Caco-2 (cell line): ENCODE measurements at places on chromosomes 13 and 19. TPM values are rescaled to one million over a fixed set of nuclear protein-coding genes. Genes with fewer than 3 reads are reported as not detected.

DNA sequence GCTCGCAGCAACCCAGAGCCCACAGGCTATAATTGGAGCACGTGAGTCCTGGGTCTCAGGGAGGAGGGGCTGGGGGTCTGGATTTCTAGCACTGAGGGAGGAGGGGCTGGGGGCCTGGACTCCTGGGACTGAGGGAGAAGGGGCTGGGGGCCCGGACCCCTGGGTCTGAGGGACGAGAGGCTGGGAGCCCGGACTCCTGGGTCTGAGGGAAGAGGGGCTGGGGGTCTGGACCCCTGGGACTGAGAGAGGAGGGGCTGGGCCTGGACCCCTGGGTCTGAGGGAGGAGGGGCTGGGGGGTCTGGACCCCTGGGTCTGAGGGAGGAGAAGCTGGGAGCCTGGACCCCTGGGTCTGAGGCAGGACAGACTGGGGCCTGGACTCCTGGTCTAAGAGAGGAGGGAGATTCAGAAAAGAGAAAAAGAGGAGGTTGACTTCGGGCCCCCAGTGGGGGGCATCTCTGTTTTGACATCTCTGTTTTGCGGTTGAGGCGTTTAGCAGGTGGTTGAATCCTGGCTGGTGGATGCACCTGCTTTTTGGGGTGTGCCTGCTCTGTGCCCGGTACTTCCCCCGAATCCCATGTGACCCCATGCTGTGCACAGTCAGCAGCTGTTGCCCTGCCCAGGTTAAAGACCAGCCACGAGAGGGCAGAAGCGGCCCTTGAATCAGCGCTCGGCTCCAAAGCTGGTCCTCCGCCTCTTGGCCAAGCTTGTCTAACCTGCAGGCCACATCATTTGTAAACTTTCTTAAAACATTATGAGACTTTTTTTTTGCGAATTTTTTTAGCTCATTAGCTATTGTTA lies 10.5 kb downstream of the PVR start:
- H3K4me3 ChIP-seq = no peak overlapping the region
- H3K4me1 ChIP-seq = no peaks in the 10 kb centered on the region
- peak overlapping the region; percentile 31 for H3K27ac ChIP-seq
- peak; percentile 54 for DNase-seq

DNA sequence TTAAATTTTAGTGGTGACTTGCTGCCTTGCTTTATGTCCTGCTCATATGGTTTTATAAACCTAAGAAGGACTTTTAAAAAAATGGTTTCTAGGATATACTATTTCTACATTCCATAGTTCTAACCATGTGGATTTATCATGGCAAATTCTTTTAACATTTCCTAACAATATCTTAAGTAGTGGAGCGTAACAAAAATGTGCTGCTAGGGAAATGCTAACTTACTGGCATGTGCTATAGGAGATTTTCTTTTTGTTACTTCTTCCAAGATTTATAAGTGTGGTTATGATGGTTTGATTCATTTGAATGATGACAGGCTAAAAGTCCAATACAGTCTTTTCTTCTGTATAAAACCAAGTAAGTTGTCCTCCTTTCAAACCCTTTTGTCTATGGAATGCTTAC lies 713.7 kb downstream of the SLITRK1 start:
- DNase-seq = no peak
- no peaks in the 10 kb centered on the region for H3K27me3 ChIP-seq
- no peaks in the 10 kb centered on the region for H3K4me1 ChIP-seq
- H3K27ac ChIP-seq = no peak overlapping the region

DNA sequence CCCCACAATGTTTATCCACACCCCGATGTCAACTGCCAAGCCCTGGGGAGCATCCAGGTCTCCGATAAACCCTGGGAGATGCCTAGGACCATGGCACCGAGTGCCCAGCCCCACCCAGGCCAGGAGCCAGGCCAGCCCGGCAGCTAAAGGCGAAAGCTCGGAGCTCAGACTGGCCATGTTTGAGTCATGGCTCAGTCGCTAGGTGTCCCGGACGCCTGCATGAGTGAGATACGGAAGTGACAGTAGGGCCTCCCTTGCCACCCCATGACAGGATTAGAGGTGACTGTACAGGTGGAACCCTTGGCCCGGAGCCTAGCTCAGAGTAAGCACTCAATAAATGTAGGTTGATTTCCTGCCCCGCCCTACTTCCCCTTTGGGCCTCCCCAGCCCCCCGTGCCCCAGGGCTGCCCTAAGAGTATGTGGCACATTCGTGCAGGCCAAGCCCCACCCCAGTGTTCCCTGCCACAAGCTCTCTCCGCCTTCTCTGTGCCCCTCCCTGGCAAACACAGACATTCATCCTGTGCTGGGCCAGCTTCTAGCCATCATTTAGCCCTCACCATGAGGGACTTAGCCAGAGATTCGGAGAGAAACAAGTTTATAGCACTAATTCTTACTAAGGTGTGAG lies 5.8 kb upstream of the TPM4 start:
- no peak overlapping the region for H3K4me3 ChIP-seq
- DNase-seq = no peak
- H3K4me1 ChIP-seq = 0 out of 2 replicates have a peak, but pooled peaks cover 4% of the 10 kb centered on the region
- H3K36me3 ChIP-seq = no peaks in the 10 kb centered on the region

DNA sequence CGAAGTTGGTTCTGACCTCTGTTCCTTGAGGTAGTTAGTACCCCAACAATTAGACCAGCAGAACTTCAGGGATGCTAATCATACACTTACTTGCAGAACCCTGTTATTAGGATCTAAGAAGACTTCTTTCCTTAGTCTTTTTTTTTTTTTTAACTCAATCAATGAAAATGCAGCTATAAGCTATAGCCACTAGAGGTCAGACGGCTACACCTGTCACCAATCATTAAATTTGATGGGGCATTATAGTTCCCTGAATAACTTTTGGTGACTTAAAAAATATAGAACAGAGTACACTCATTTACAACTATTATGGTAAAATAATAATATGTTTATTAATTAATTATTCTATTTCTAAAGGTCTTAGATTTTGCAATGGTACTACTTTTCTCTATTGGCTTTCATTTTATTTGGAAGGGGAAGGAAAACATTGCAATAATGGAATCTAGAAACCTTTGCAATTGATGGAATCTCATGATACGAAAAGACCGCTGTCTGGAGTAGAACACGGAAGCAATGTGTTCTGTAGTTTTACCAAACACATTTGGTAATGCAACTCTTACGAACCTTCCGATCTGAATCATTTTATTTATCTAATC lies 483.2 kb downstream of the DIAPH3 start:
- H3K27me3 ChIP-seq = no peaks in the 10 kb centered on the region
- no peaks in the 10 kb centered on the region; the same call in 1 of the 2 replicates for H3K36me3 ChIP-seq
- no peak for DNase-seq

GRCh38 chr19:6060600-6061375 lies 49.5 kb downstream of the RFX2 start:
- H3K27me3 ChIP-seq = no peaks in the 10 kb centered on the region
- H3K4me1 ChIP-seq = peaks cover 41% of the 10 kb centered on the region
- DNase-seq = no peak
- peak overlapping the region; percentile 8 for H3K27ac ChIP-seq
- H3K36me3 ChIP-seq = no peaks in the 10 kb centered on the region

GRCh38 chr13:95455782-95456181 lies 96.7 kb upstream of the CLDN10 start:
- no peak overlapping the region for H3K27ac ChIP-seq
- DNase-seq = no peak
- H3K4me1 ChIP-seq = no peaks in the 10 kb centered on the region

DNA sequence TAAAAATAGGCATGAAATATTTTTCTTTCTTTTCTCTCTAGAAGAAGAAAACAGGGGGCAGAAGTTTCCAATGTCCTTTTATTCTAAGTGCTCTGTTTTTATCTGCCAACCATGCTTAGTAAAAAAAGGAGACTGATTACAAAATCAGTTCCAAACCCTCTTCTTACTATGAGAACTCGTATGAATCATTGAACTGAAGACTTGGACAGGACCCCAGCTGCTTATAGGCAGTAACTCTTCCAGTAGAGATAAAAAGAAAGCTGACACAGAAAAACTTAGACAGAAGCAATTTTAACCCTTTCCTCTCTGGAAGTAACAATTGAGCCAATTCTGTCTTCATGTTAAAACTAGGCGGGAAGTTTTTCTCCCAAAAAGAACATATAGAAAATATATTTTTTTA lies 24.5 kb upstream of the FREM2 start:
- no peaks in the 10 kb centered on the region for H3K27me3 ChIP-seq
- no peak overlapping the region for H3K27ac ChIP-seq
- H3K4me3 ChIP-seq = no peak overlapping the region
- peaks cover 6% of the 10 kb centered on the region for H3K4me1 ChIP-seq

DNA sequence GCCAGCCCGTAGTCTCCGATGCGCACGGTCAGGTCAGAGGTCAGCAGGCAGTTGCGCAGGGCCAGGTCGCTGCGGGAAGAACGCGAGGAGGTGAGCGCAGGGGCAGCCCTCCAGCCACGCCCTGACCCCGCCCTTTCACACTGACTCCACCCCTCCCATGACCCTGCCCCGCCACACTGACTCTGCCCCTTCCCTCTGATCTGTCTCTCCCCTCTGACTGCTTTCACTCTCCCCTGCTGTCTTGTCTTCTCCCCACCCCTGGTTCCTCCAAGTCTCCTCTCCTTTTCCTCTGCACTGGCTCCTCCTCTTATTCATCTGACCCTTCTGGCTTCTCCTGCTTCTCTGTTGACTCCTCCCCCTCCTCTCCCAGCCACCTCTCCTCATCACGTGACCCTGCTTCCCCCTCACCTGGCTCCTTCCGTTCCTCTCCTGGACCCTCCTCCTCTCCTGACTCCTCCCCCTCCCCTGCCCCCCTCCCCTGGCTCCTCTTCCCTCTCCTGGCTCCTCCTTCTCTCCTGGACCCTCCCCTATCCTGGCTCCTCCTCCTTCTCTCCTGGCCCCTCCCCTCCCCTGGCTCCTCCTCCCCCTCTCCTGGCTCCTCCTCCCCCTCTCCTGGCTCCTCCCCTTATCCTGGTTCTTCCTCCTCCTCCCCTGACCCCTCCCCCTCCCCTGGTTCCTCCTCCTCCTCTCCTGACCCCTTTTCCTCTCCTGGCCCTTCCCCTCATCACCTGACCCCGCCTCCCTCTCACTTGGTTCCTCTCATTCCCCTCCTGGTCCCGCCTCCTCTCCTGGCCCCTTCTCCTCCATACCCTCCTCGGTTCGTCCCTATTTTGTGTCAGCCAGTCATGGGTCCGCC lies 9.9 kb downstream of the LMTK3 start:
- H3K4me1 ChIP-seq = peaks cover 15% of the 10 kb centered on the region
- DNase-seq = peak; percentile 99
- peak overlapping the region; percentile 87 for H3K27ac ChIP-seq
- no peaks in the 10 kb centered on the region; the same call in 1 of the 2 replicates for H3K36me3 ChIP-seq

DNA sequence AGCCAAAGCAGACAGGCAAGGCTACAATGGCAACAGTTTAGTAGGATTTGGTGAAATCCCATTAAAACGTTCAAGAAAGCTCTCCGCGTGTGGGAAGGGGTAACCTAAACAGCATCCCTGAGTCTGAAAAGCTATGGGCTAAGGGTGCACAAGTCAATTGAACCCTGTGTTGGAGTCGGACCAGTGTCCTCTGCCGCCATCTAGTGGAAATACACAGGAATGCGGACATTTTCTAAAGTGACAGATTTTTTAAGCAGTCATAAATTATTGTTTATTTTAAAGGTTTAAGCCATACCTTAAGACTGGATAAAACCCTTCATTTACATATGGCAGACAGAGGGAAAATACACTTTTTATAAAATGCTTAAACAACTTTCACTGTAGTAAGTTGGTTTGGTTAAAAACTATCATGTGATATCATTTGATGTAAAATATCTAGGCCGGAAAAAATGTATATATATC lies 26.5 kb upstream of the LSM14A start:
- peak; percentile 70 for DNase-seq
- no peaks in the 10 kb centered on the region for H3K36me3 ChIP-seq
- no peak overlapping the region for H3K27ac ChIP-seq
- no peak overlapping the region for H3K4me3 ChIP-seq
- no peaks in the 10 kb centered on the region; the same call in 1 of the 2 replicates for H3K4me1 ChIP-seq
- H3K27me3 ChIP-seq = no peaks in the 10 kb centered on the region

DNA sequence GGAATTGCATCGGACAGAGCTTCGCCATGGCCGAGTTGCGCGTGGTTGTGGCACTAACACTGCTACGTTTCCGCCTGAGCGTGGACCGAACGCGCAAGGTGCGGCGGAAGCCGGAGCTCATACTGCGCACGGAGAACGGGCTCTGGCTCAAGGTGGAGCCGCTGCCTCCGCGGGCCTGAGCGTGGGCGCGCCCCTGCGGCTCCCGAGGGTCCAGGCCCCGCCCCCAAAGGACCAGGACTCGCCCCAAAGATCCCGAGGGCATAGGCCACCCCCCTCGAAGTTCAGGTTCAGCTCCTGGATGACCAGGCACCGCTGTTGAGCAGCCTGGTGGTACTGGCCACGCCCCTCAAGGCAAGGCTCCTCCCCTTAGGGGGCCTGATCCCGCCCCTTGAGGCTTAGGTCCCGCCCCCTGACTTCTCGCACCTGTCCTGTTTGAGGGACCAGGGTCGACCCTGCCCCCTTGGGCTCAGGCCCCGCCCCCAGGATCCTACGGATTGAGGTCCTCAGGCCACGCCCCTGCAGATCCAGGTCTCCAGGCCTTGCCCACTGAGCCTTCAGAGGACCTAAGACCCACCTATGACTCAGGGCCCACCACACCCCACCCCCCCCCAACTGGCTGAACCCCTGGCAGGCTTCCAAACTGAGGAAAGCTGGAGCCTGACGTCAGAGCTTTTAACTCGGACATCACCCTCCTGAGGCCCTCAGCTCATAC lies 43.1 kb downstream of the CYP4F22 start:
- H3K27me3 ChIP-seq = no peaks in the 10 kb centered on the region
- no peak overlapping the region for H3K4me3 ChIP-seq
- no peaks in the 10 kb centered on the region for H3K36me3 ChIP-seq
- H3K27ac ChIP-seq = no peak overlapping the region
- no peaks in the 10 kb centered on the region for H3K4me1 ChIP-seq
- DNase-seq = peak; percentile 24

GRCh38 chr13:34886121-34886875 lies 55.8 kb upstream of the NBEA start:
- H3K4me3 ChIP-seq = no peak overlapping the region
- no peak overlapping the region for H3K27ac ChIP-seq
- H3K36me3 ChIP-seq = no peaks in the 10 kb centered on the region

DNA sequence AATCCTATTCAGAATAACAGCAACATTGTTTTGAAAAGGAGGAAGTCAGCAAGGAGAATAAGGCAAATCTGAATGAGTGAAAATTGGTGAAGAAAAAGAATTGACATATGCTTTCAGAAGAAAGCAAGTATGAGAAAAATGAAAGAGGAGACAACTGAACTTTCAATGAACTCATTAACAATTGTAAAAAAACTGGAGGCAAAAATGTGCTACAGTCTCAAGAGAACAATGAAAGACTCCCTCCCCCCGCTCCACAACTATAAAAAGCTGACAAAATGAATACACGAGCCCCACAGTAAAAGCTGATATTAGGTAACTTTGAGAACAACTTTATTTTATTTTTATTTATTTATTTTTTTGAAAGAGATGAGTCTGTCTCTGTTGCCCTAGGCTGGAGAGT lies 373.1 kb downstream of the DIAPH3 start:
- no peak overlapping the region for H3K4me3 ChIP-seq
- DNase-seq = no peak
- no peaks in the 10 kb centered on the region for H3K4me1 ChIP-seq
- H3K27ac ChIP-seq = no peak overlapping the region
- no peaks in the 10 kb centered on the region for H3K36me3 ChIP-seq
- H3K27me3 ChIP-seq = no peaks in the 10 kb centered on the region

SSC5D gene
- 0.58 and 0.86 TPM in 2 replicates for total RNA-seq

MADCAM1 gene
- total RNA-seq = 0.73 and 1.3 TPM in 2 replicates

GARRE1 gene
- 20.2 and 20.7 TPM in 2 replicates for total RNA-seq
